ENCODE measurements at places on chromosomes 4 and X. TPM values are rescaled to one million over a fixed set of nuclear protein-coding genes. Genes with fewer than 3 reads are reported as not detected.

DNA sequence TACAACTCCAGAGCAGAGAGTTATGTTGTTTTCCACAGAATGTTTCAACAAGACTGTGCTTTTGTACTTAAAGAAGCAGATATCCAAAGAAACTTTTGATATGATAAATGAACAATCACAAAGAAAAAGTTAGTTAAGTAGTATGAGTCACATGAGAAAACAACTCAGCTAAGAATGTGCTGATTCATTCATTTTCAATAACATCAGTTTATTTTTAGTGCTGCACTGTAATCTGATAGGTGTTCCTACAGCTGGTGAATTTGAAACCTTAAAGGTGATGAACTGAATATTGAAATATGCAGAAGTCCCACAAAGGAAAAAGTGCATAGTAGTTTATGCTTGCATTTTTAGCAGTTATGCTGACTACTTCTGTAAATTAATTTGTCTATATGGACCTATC lies 180.3 kb upstream of the TENM3 start:
- no peak for DNase-seq

- no peak for DNase-seq
Observed at GRCh38 chr4:142574306-142574705, 271.8 kb downstream of the INPP4B start.

GRCh38 chr4:36402008-36402758 lies 120.8 kb downstream of the DTHD1 start:
- DNase-seq, result no peak

DNA sequence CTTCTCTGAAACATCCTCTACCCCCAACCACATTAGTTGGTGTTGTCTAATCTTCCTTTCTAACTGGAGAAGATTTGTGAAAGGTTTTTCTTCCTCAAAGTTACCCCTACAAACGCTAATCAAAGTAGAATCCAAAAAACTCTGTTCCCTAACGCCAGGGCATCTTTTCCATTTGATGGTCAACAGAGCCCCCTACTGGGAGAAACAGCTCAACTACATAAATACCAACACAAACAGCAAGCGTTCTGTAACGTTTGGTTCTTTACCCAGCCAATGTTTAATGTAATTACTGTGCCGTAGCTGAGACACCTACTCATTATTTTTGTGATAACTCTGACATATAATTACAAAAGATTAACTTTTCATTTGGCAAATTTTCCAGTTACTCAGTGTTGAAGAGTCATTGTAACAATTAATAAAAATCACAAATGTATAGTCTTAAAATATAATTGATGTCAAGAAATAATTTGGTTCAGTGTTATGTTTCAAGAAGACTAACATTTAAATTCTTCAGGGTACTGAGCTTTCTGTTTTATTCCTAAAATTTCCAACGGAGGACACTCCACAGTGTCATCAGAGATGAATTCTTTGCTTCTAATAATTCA lies 94.9 kb upstream of the TBC1D9 start:
- no peak for DNase-seq

DNA sequence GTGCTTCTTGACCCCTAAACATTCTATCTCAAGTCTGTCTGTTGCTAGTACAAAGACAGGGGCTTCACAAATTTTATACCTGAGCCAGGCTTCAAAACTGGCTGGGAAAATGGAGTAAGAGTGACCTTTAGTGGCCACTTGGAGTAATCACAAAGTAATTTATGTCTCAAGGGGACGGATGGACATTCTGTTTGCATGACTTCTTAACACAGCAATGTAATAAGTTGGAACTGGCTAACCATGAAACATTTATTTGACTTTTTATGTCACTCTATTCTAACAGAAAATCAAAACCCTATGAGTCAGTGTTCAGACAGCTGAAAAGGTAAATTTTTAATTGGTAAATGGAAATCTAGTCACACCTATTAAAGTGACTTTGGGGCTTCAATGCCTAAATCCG lies 600.6 kb downstream of the ANKRD50 start:
- DNase-seq, result no peak

Gene MEPE
- total RNA-seq, result not detected

DNA sequence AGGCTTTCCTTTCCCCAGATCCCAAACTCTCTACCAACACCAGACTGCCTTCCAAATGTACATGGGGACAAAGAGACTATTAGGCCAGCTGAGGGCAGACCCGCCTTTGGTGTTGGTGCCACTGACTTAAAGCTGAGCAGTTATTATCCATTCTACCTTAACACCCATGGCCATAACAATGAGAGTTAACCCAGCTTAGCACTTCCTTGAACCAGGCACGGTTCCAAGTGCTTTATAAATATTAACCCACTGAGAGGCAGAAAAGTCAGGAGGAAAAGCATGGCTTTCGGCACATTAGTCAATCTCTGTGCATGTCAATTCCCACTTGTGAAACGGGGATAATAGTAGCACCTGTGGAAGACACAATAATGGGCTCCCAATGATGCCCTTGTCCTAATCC lies 243.1 kb upstream of the ANXA3 start:
- DNase-seq, result no peak

Gene MMRN1
- 8.8 TPM for total RNA-seq

- DNase-seq, result no peak
Observed at GRCh38 chr4:113141901-113142346, 92.5 kb downstream of the ANK2 start.

Gene MTNR1A
- total RNA-seq, result 1.4 TPM

- no peak for DNase-seq
Observed at GRCh38 chrX:111503485-111503993, 7.9 kb upstream of the SERTM2 start.

Gene SLC7A11
- 0.70 TPM for total RNA-seq

- no peak for DNase-seq
Observed at GRCh38 chrX:22296871-22297270, 24.2 kb downstream of the CBLL2 start.

Gene CXorf51B
- total RNA-seq, result not detected

DNA sequence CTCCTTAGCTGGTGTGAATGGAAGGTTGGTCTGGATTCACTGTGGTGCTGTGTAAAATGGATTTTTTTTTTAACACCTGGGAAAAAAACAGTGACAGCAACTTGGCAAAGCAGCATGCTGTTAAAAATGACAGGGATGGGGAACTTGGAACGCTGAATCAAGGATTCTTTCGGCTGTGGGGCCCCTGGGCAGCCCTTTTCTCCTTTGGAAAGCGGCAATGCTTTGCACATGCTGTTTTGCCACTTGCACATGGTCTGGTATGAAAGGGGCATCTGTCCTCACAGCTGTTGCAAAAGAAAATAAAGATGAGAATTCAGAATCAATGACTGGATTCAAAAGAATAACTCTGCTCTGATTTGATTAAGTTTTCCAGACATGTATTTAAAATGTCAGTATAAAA lies 10.7 kb upstream of the PIGA start:
- DNase-seq, result no peak

DNA sequence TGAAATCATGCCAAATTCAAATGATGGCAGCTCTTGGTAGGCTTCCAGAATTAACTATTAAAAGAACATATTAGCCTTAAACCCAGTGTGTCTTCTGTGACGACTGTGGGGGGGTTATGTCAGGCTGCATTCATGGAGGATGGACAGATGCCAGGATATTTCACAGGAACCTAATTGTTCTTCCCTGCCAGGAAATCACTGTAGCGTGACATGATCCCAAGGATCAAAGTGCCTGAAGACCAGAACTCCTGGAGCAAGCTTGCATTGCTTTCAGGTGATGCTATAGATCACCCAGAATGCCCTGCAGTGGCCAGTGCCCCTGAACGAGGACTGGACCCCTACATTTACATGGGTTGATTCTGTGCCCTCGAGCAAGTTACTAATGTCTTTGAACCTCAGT lies 1093.0 kb upstream of the TENM3 start:
- no peak for DNase-seq

DNA sequence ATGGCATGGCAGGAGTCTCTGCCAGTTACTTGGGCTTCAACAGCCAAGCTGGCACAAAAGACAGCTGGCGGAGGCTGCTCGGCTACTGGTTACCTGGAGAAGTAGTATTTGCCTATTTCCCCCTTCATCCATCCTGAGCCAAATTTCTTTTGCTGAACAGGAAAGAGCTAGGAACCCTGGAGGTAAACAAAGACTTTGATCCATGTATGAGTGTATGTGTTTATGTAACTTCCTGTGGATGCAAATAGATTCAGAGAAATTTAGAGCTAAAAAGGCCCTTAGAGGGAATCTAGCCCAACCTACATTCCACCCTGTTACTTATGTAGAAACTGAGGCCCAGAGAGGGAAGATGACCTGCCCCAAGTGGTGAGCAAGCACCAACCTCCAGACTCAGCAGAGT lies 11.2 kb downstream of the AWAT2 start:
- no peak for DNase-seq

- no peak for DNase-seq
Observed at GRCh38 chr4:79227860-79228259, 98.0 kb downstream of the NAA11 start.

DNA sequence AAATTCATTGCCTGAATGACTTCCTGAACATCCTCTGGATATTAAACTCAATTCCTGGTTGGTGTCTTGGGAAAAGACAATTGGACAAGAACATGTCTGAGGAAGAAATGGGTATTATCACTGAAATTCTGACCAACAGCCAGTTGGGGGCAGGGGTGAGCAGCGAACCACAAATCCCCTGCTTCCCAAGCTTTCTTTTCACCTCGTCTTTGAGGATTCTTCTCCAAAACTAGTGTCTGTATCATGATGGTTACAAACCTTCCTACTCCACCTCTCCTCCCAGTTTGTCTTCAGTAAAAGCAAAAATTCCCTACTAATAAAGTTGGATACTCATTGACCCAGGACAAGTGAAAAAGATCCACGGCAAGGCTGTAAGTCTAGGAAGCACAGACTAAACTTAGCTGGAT lies 48.3 kb upstream of the WDR1 start:
- DNase-seq, result peak; percentile 61

GRCh38 chr4:74055096-74055495 lies 16.6 kb upstream of the CXCL3 start:
- no peak for DNase-seq

GRCh38 chrX:20756585-20756984 lies 489.9 kb upstream of the RPS6KA3 start:
- no peak for DNase-seq

Gene TSR2
- total RNA-seq, result 36.7 TPM

GRCh38 chrX:47648376-47648775 lies 2.0 kb downstream of the ELK1 start:
- no peak for DNase-seq

DNA sequence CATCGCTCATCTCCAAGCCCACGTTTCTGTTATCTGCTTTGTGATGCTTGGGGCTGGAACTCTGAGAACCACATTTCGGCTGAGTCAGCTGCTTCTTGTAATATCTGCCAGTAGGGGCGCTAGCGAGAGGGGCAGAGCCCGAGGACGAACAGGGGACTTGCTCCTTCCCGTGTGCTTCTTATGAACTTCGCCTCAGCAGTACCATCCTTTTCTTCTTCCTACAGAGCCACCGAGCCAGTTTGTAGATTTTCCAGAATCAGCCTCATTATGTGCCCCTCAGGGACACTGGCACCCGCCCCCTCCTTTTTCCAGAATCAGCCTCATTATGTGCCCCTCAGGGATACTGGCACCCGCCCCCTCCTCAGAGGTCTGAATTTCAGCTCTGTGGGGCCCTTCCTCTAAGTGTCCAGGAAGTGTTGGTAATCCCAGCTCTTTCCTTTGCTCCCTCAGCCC lies 441.7 kb upstream of the RASGEF1B start:
- peak; percentile 32 for DNase-seq

GRCh38 chr4:83779103-83780052 lies 243.5 kb downstream of the GPAT3 start:
- no peak for DNase-seq
